Spinal cord (tissue), 10 donors: ENCODE measurements at places on chromosomes 2 and 18. TPM values are rescaled to one million over a fixed set of nuclear protein-coding genes. Genes with fewer than 3 reads are reported as not detected.

- DNase-seq, result no peak
Measured at GRCh38 chr2:58130238-58130637, 83.6 kb downstream of the VRK2 start.

Gene FAM98A
- 29.8 TPM for total RNA-seq

- DNase-seq, result no peak
Measured at GRCh38 chr2:11980809-11981208, 234.4 kb downstream of the LPIN1 start.

DNA sequence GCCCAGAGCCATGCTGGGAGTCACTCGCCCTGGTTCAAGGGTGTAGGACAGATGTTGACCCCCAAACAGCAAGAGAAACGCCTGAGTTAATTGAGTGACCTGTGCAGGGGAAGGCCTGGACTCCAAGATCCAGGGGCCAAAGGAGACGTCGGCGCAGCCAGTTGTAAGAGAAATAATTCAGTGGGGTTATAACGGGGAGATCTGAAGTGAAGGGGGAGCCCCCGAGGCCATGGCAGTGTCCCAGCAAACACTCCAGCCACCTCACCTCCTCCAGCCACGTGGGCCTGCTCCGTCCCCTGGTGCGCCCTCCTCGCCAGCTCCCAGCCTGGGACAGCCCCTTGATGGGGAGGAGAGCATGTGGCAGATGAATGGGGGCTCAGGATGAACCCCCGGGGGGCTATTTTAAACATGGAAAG is 130.7 kb upstream of the GPC1 start:
- DNase-seq, result no peak

- peak; percentile 87 for DNase-seq
Measured at GRCh38 chr2:217248312-217248935, 388.6 kb upstream of the TNP1 start.

GRCh38 chr18:29154758-29155725 is 978.1 kb upstream of the CDH2 start:
- DNase-seq, result no peak

Gene GALR1
- 3.2 TPM for total RNA-seq

Gene PTPRN
- 12.6 TPM for total RNA-seq
